ENCODE measurements at places on chromosomes 2 and 18.

- DNase-seq: peak; percentile 38
These were observed 3.0 kb downstream of the FEV start for GRCh38 chr2:218981881-218982585.

DNA sequence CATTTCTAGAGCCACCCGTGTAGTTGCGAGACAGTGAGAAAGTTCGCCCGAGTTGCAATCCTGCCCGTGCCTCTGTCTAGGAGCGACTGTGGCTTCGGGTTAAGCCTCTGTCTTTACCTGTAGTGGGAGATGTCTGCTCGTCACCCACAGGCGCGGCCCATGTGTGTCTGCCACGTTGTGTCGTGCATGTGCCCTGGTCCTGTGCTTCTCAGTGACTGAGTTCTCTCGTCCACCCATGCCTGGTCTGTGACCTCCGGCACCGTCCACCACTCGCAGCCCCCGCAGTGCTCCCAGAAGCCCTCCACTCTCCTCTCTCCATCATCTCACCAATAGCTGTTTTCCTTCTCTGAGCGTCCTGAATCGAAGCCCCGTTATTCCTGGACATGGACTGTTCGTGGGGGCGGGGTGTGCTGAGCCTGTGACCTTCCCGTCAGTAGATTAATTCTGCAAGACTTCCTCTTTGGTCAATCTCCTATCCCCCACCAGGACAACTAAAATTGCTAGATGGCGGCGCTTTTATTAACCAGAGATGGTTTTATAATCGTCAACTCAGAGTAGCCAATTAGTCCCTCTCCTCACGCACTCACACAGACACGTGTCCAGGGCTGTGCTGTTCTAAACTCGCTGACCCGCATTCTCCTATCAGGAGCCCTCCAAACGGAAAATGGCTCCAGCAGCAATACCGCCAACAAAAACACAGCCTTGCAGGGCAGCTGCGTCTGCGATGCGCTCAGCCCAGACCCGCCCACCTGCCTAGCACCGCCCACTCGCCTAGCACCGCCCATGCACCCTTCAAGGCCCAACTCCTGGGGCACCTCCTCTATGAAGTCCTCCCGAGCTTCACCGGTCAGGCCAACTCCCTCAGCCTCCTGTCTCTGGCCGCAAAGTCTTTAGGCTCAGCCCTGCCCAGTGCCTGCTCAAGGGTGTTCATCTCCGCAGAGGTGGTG lies 119.4 kb downstream of the TWIST2 start:
- peak; percentile 51 for DNase-seq

DNA sequence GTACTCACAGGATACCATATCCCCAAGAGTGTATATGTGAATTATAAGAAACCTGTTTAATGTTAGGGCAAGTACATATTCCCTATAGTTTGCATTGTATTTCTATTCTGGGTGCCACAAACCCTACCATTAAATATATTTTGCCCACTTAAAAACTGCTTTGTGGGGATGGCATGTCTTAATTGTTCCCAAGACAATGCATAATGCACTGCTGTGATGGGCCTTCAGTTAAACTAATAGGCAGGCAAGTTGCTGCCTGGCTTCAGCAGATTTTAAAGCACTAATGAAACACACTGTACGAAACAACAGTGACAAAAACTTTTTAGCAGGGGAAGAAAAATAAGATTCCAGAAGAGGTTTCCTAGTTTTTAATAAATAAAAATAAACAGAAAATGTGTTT lies 104.8 kb upstream of the VRK2 start:
- no peak for DNase-seq

- DNase-seq: no peak
These were observed 413.3 kb upstream of the TRIB2 start for GRCh38 chr2:12303181-12304030.

DNA sequence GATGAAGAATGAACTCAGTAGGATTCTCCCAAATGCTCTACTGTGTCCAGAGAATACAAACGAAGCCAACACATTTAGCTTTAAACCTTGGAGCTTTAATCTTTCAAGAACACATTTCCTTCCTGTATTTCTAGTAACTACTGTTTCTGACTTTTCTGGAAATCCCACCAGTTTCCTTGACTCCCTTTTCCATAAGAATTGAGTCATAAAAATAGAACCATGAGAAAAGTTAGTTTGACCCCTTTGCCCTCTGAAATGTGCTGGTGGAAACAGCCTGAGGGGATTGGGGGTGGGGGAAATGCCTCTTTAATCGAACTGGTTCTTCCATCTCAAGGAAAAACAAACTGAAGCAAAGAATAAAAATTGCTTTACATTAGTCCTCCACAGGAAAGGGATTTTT lies 123.9 kb downstream of the TMEM17 start:
- DNase-seq: peak; percentile 60

DNA sequence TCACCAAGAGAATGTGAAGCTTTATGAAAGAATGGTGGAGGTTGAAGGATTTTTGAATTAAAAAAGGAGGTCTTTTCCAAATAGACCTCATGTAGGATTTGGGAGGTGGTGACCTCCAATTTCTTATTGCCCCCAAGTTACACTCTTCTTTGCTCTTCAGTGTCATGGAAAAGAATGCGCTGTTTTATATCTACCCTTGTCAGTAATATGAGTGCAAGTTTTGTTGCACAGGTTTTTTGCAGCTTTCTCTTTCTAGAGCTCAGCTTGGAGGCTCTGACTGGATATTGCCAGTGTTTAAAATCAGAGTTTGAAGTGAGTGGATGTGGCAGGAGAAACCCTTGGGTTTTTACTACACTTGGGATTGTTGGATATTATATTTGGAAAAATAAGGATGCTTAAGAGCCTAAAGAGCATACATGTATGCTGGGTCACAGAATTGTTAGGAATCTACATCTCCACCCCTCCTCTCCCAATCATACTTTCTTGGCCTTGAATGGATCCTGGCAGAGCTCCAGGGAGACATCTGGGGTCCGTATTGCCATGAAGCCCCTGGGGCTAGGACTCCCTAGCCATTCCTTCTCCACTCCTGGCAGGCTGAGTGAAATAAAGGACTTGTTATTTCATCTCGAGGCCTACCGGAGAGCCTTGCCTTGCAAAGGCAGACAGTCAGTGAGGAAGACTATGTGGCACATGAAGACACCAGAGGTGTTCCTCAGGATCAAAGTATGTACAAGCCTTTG lies 43.8 kb downstream of the APOB start:
- DNase-seq: peak; percentile 16

GRCh38 chr2:75055820-75056675 lies 97.6 kb downstream of the POLE4 start:
- peak; percentile 94 for DNase-seq

DNA sequence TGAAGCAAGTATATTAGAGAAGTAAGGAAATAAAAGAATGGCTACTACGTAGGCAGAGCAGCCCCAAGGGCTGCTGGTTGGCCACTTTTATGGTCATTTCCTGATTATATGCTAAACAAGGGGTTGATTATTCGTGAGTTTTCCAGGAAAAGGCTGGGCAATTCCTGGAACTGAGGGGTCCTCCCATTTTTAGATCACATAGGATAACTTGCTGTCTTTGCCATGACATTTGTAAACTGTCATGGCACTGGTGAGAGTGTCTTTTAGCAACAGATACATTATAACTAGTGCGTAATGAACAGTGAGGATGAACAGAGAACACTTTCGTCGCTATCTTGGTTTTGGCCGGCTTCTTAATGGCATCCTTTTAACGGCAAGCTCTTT lies 2.6 kb upstream of the UBE2F start:
- no peak for DNase-seq

GRCh38 chr2:240781471-240782220 lies 38.4 kb downstream of the KIF1A start:
- DNase-seq: no peak

All from ELF-1 (cell line).